ENCODE measurements at places on chromosomes 12 and 14.
A peak's percentile ranks its signal among the peaks of the same experiment; 100 is the strongest.

GRCh38 chr14:38286452-38286851 is 30.6 kb upstream of the CLEC14A start:
- no peak for DNase-seq

GRCh38 chr12:67320614-67321295 is 51.6 kb downstream of the CAND1 start:
- peak; percentile 8 for DNase-seq

DNA sequence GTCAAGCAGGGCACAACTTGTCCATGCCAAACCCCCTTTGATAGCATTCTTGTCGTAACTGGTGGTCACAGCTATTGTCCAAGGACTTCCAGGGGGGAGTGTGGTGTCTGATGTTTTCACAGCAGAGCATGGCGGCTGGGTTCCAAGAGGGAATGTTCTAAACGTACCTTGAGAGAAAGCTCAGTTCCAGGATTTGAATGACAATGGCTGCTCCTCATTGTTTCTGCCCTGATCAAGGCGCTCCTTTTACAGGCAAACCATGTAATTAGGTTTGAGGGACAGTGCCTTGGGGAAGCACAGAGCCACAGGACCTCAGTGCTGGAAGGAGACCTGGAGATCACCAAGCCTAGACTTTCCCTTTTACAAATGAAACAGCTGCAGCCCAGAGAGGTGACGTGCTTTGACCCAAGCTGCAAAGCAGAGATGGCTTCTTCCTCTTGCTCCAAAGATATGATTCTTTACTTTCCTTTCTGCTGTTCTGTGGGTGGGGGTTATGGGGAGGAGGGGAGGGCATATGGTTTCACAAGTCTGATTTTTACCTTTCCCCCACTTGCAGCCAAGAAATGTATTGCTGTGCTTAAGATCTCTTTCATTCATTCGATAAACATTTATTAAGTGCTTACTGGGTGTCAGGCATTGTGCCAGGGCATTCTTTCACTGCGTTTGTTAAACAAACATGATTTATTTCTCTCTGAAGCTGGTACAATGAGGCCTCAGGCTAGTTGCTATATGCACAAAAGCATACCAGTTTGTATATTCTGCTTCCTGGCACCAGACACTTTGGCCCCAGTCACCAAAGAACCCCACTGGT is 172.8 kb downstream of the KTN1 start:
- no peak for DNase-seq

- DNase-seq = no peak
Measured at GRCh38 chr14:69852531-69853321, 26.5 kb upstream of the SMOC1 start.

DNA sequence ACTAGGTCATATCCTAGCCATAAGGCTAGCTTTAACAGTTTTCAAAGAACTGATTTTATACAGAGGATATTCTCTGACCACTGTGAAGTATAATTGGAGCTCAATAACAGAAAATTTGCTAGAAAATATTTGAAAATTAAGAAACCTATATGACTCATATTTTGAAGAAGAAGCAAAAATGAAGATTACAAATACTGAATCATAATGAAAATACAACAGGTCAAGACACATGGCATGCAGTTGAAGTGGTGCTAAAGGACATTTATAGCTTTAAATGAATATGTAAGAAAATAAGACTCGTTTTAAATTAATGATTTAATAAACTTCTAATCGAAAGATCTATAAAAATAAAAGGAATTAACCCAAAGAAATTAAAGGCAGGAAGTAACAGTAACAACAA is 1234.6 kb downstream of the SLC16A7 start:
- no peak for DNase-seq

DNA sequence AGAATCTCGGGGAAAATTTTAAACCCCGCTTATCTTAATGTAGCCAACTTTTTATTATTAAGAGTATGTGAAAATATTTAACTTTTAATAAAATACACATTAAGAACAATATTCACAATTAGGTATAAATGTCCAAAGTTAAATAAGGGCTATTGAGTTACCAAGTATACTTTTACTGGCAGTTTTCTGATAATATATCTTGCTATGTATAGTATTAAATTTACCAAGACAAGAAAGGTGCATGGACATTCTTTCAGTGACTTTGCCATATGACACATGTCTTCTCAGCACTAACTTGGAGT is 115.4 kb downstream of the MON2 start:
- no peak for DNase-seq

DNA sequence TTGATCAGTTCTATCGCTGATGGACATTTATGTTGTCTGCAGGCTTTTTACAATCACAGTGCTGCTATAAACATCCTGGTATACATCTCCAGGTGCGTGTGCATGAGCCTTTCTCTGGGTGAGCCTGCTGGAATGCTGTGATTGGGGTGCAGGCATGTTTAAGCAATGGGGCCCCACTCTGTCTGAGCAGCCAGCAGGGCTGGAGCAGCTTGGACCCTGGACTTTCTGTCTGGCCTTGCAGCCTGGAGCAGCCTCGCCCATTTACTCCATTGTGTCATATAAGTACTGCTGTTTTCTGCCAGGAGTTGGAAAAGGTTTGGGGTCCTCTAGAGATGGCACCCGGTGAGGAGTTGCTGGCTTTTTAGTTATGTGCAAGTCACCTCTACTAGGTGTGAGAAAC is 199.0 kb downstream of the KIF26A start:
- DNase-seq = no peak

DNA sequence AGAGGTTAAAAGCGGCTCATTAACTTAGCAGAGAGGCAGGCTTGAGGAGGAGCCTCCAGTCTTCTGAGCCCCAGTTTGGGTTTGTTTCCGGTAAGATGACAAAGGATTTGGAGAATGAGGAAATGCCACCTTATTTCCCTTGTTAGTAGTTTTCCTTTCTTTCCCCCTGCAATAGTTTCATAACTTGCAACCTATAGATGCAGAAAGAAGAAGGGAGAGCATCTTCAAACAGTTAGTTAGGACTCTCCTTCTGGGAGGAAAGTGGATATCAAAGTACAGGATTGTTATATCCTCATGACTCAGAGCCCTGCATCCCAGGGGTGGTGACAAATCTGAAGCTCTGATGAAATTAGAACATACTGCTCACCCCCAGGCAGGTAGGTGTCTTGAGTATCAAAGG is 180.7 kb upstream of the SLC38A2 start:
- no peak for DNase-seq

DNA sequence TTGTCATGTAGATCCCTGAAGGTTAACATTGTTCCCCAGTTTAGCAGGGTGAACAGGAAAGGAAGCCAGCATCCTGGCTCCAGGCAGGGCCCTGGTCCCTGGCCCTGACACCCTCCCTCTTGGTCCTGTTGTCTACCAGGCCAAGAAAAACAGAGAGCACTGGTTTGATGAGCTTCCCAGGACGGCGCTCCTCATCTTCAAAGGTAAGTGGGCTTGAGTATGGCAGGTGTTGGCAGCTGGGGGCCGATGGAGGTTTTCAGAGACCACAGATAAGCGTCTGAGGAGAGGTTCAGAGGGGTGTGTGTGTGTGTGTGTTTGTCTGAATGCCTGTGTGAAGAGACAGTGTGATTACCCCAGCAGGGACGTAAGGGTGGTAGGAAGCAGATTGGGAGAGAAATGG is 56.3 kb downstream of the SLC8B1 start:
- no peak for DNase-seq

DNA sequence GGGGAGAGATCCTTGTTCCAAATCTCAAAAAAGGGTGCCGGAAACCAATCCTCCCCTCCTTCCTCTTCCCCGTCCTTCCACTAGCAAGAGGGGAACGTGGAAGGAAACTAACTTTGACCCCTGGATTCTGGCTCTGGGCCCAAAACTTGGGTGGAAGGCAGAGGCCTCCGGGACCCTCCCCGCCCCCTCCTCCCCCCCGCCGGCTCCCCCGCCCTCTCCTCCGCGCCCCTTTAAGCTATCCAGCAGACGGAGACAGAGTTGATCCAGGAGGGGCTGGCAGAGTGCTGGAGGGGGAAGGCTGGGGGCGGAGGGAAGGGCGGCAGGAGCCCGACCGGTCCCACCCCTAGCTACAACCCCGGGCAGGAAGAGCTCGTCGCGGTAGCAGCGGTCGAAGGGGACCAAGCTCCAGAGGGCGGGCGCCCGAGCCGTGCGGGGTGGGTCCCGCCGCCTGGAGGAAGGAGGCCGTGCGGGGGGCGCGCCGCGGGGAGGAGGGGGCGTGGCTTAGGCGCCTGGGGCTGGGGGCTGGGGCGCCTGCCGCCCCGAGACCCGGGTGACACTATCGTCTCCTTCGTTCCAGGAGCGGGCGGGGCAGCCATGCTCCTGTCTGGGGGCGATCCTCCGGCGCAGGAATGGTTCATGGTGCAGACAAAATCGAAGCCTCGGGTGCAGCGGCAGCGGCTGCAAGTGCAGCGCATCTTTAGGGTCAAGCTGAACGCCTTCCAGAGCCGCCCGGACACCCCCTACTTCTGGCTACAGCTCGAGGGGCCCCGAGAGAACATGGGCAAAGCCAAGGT is at the start of gene NYNRIN:
NYNRIN (plus strand) TSS at position 351 of the 794 bp plus-strand sequence; CDS start at position 595, 244 bp downstream.
- DNase-seq = no peak

- no peak for DNase-seq
Measured at GRCh38 chr12:2332947-2333346, 280.2 kb downstream of the CACNA1C start.

GRCh38 chr12:132129007-132129406 is 15.1 kb downstream of the DDX51 start:
- DNase-seq = no peak

GRCh38 chr12:129481921-129482320 is 421.9 kb downstream of the TMEM132D start:
- DNase-seq = no peak

DNA sequence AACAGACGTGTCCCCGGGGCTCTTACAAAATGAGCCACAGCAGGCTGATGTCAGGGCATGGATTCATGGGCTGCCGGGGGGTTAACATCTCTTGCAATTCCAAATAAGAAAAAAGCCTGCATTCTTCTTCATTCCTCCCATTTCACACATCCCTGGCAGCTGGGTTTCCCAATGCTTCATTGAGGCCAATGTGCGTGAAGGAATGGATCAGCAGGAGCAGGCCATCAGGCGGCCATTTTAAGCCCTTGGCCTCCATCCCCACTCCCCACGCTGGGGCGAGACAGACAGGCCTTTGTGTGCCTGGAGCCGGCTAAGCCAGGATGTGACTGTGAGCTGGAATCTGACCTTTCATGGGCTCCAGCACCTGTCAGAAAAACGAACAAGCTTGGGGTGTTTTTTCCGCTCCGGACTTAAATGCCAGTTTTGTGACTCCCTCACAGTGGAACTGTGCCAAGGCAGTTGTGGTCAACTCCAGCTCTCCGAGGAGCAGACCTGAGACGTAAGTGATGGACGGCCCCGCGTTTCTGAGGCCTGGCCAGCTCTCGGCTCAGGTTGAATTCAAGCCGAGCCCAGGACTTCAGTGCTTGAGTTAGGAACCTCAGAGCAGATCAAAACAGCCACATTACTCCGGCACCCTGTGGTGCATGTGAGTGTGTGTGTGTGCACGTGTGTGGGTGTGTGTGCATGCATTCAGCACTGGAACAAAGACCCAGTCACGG is 133.1 kb downstream of the TMEM30B start:
- DNase-seq = no peak

GRCh38 chr12:5379749-5380496 is 52.0 kb upstream of the NTF3 start:
- no peak for DNase-seq

- no peak for DNase-seq
Measured at GRCh38 chr12:101891462-101891971, 14.1 kb downstream of the DRAM1 start.

- DNase-seq = no peak
Measured at GRCh38 chr12:30902001-30902400, 24.5 kb upstream of the TSPAN11 start.

GRCh38 chr12:32493282-32493681 is 93.9 kb downstream of the FGD4 start:
- no peak for DNase-seq

DNA sequence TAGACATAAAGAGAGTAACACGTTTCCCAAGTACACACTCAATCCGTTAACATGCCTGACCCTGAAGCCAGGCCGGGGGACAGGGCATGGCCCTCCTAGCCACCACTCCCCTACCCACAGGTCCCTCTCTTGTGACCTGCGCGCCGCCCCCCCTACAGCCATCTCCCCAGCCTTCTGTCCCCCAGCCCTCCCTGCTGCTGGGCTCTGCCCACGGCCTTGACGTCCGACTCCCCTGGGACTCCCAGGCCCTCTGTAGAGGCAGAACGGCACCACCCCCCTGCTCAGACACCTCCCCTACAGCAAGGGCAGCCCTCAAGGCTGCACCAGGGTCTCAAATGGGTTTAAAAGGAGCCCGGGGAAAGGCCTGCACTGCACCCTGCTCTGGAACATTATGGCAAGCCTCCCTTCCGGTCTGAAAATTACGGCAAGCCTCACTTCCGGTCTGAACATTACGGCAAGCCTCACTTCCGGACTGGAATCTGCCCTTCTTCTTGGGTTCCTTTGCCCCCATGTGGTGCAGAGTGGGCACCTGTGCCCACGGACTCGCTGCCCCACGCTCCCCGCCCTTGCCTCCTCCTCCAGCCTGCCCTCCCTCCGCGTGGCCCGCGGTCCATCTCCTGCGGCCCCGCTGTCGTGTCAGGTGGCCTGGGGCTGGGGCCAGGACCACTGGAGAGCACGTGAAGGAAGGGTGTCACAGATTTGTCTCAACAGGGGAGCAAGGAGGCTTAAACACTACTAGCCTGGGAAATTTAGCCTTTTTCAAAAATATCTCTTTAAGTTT is 77.6 kb downstream of the MOK start:
- DNase-seq = no peak

- DNase-seq = peak; percentile 85
Measured at GRCh38 chr14:35814371-35815005, 5.4 kb upstream of the RALGAPA1 start.

- DNase-seq = no peak
Measured at GRCh38 chr14:100788517-100788916, 37.4 kb upstream of the MEG3 start.

- no peak for DNase-seq
Measured at GRCh38 chr12:101116911-101117310, 93.1 kb downstream of the SLC5A8 start.

GRCh38 chr12:114625294-114625851 is 58.6 kb downstream of the TBX3 start:
- DNase-seq = peak; percentile 44

DNA sequence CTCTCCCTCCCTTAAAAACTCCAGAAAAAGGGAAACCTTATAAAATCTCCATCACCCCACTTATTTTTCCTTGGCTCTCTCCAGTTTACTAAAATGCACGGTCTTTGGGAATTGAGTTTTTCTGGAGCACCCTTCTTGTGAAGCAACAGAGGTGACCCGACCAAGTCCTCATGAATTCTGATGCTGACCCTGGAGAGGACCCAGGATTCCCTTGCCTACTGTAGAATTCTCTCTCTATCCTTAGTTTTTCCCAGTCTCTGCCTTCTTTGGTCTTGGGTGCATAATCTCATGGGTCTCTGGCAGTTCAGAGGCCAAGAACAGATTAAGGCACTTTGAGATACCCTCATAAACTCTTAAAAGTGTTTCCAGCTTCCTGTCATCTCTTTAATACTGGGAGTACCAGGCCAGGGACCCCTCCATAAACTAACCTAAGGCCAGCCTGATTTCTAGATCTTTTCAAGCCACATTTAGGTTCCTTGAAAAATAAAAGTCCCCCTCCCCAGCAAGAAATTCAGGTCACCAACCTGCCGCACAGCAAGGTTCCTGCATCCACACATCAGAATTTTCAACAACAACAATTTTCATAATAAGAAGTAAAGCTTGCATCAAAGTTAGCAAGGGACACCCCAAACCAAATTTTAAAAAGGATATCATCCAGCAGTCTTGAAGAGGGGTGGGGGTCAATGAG is 5.1 kb upstream of the HOXC4 start:
- DNase-seq = no peak

GRCh38 chr12:115572440-115572839 is 705.1 kb downstream of the MED13L start:
- DNase-seq = peak; percentile 4
